ENCODE measurements at places on chromosomes 3 and 15.
A peak's percentile ranks its signal among the peaks of the same experiment; 100 is the strongest.

GRCh38 chr3:59949311-59949710 lies 899.5 kb upstream of the CFAP20DC start:
- DNase-seq, result no peak
- H3K4me3 ChIP-seq, result no peak overlapping the region
- no peaks in the 10 kb centered on the region for H3K27me3 ChIP-seq
- peaks cover 60% of the 10 kb centered on the region for H3K36me3 ChIP-seq

DNA sequence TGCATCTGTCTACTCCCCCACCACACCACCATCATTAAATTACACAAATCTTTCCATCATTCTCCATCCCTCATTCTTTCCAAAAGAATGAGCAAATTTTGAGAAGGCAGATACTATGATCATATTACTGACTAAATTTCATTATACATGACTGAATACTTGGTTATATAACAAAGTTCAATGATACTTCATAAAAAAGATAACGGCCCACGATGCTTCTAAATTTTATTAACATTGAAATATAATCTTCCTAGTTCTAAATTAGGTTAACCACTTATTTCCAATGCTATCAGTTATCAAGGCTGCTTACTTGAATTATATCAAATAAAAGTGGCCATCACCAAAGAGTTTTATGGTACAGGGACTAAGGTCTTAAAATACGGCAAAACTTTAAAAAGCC lies 13.5 kb downstream of the HERC1 start:
- peaks cover 9% of the 10 kb centered on the region for H3K36me3 ChIP-seq
- H3K27me3 ChIP-seq, result no peaks in the 10 kb centered on the region
- no peak overlapping the region for H3K27ac ChIP-seq
- no peak overlapping the region for H3K4me3 ChIP-seq
- peaks cover 40% of the 10 kb centered on the region for H3K4me1 ChIP-seq

DNA sequence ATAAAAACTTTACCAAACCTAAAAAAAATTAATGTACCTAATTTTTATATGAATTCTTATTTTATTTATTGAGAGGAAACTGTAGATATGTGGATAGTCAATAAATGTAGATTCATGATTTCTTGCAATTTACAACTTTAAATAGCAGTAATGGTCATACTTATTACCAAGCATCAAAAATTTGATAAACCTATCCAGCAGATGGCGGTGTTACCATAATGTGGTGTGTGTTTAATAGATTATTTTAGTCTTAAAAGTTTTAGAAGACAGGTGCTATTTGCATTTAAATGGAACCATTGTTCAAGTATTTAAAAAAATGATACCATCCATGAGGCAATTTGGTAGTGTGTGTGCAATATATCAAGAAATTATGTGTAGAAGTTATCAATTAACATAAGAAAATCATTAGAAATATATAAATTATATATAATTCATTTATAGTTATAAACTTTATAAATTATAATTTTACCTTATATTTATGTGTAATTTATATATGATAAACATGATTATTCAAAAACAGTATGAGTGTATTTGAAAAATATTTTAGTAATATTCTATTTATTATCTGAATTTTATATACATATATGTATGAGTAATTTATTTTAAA lies 176.0 kb upstream of the BCHE start:
- no peak for DNase-seq
- no peaks in the 10 kb centered on the region for H3K4me1 ChIP-seq
- no peak overlapping the region for H3K4me3 ChIP-seq
- no peaks in the 10 kb centered on the region for H3K36me3 ChIP-seq

- peaks cover 51% of the 10 kb centered on the region for H3K27me3 ChIP-seq
- H3K4me3 ChIP-seq, result no peak overlapping the region
- H3K36me3 ChIP-seq, result no peaks in the 10 kb centered on the region
Measured at GRCh38 chr15:45393851-45394250, 15.5 kb upstream of the GATM start.

- H3K4me3 ChIP-seq, result no peak overlapping the region
- H3K36me3 ChIP-seq, result no peaks in the 10 kb centered on the region
- no peak for DNase-seq
- H3K27ac ChIP-seq, result no peak overlapping the region
- H3K27me3 ChIP-seq, result peaks cover 6% of the 10 kb centered on the region
Measured at GRCh38 chr3:127722091-127722784, 49.5 kb downstream of the ABTB1 start.

GRCh38 chr3:184227481-184227935 lies 1.9 kb upstream of the VWA5B2 start:
- no peak overlapping the region for H3K27ac ChIP-seq
- H3K36me3 ChIP-seq, result no peaks in the 10 kb centered on the region
- no peak overlapping the region for H3K4me3 ChIP-seq
- DNase-seq, result peak; percentile 26
- peaks cover 6% of the 10 kb centered on the region for H3K4me1 ChIP-seq

DNA sequence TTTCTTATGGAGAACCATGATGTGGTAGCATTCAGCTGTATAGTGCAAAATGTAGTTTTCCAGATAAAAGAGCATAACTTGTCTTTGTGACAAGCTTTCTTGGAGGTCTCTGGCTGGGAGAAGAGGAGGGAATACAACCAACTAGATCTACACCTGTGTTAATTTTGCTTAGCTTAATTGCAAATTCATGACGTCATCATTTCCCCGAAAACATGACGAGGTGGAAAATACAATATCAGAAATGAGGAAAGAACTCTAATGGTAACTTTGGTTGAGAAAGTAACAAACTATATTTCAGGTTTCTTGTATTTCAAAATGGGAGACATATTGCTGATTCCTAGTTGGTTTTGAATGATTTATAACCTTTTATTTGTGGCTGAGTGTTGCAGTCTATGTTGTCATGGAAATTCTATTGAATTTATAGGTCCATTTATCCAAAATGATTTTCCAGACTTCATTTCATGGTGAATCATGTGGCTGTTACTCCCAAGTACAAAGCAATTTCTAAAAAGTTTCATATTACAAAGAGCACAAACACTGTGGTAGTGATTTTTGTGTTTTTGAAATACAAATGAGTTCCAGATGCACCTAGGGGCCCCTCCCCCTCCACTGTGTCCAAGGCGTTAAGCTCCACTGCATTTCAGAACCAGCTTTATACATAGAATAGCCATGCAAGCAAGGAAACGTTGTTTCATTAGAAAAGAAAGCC lies 307.2 kb downstream of the FEZF2 start:
- no peaks in the 10 kb centered on the region for H3K4me1 ChIP-seq
- H3K4me3 ChIP-seq, result no peak overlapping the region
- no peak for DNase-seq
- no peaks in the 10 kb centered on the region for H3K27me3 ChIP-seq
- no peaks in the 10 kb centered on the region for H3K36me3 ChIP-seq
